GOT3 (cell line): ENCODE measurements at places on chromosomes 6 and 20.

- DNase-seq: no peak
Measured at GRCh38 chr6:133240511-133241085, 559 bp upstream of the EYA4 start.

GRCh38 chr20:24432046-24432442, 37.4 kb upstream of the SYNDIG1 start:
- DNase-seq: no peak

GRCh38 chr6:14635934-14636591, 518.5 kb downstream of the CD83 start:
- no peak for DNase-seq

DNA sequence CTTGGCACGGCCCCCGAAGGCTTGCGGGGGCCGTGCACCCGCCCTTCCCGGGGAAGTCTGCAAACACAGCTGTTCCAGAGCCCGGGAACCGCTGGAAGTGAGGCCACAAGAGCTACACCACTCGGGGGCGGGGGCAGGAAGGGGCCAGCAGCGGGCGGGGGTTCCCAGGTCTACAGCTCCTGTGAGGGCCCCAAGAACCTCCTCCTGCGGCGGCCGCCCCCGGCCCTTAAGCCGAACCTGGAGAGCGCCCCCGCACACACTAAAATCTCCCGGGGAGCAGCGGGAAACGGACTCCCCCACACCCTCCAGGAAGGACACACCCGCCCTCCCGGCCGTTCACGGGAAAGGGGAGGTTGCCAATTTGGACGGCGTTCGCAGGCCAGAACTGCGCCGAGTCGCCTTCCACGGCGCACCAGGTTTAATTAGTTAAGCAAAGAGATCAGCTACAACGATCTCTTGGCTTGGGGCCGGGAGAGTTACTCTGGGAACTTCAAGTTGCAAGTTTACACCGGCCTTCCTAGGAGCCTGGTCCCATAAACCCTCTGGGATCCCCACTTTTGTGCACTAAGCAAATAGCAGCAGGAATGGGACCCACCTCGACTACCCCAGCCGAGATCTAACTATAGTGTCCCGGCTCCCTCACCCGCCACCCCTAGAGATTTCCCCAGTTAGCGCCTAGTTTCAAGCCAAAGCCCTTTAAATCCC, 1.7 kb downstream of the JAG1 start:
- no peak for DNase-seq
